ENCODE measurements at places on chromosomes 5 and 9.

DNA sequence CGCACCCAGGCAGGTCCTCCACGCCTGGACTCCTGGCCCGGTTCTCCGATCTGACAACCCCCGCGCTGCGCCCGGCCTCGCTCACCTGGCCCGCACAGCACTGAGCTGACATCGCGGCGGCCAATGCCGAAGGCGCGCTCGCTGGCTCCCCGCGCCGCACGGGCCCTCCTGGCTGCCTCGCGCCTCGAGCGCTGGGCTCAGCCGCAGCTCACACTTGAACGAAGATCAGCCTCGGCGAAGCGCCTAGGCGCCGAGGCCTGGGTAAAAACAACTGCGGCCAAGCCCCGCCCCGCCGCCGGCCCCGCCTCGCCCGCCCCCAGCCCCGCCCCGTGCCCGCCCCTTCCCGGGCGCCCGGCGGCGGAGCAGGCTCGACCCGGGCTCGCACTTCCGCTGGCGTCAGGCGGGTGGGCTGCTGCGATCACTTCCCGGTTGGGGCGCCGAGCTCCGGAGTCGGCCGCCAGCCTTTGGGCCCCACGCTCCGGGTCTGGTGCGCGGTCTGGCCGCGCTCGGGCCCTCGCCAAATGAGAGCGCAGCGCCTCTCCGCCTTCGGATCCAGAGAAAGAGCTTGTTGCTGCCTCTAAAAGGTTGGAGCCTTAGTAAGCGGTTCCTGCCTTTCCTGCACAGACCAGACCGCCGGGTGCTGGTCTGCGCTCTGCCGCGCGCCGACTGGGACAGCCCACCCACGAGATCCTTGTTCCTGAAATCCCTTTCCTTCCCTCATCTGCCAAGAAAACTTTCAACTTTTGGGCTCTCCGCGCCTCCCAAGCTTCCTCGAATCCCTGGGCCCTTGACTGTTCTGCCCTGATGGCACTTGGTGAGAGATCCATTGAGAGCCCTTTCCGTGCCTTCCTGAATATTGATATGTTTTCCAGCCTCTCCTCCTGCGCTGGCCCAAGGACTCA, at the start of gene SERINC5:
TSS of gene SERINC5 (minus strand) at position 238 of the 902 bp plus-strand sequence. CDS start at position 112, 126 bp downstream.
- DNase-seq = peak; percentile 90

DNA sequence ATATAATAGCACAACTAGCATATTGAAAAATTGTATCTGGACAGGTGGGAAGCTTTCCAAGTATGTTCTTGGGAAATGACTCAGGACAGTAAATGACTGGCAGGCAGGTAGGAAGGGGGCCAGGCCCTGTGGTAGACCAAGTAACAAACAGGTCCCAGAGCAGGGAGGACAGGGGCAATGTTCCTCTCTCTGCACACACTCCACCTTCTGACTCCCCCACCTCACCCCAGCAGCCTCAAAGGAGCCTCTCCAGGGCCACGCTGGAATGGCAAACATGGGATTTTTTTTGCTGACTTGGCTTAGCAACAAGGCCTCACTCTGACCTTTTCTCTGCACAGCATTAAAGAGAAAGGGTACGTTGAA, 31.1 kb upstream of the IQGAP2 start:
- DNase-seq = no peak

DNA sequence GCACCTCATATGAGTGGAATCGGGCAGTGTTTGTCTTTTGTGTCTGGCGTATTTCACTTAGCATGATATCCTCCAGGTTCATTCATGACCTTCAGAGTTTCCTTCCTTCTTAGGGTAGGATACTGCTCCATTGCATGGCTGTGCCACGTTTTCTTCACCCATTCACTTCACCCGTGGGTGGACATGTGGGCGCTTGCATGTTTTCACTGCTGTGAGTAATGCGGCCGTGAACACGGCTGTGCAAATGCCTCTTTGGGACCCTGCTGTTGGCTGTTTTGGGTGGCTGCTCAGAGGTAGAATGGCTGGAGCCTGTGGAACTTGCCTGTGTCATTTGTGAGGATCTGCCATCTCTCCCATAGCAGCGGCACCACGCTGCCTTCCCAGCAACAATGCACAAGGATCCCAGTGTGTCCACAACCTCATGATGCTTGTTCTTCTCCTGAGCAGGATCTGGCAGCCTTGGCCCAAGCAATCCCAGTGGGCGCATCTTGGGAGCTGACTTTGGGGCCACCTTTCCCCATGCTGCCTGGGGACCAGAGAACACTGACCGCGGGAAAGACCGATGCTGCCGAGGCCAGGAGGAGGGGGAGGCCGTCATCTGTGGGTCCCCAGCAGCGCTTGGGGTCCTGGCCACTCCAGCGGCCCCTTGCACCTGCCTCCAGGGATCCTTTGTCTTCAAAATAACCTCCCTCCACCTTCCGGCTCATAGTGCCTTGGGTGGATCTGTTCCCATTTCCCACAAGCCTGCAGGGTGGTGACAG, 2.3 kb upstream of the SCGB3A1 start:
- DNase-seq = no peak

- no peak for DNase-seq
Measured at GRCh38 chr5:160311491-160312133, 752 bp downstream of the CCNJL start.

DNA sequence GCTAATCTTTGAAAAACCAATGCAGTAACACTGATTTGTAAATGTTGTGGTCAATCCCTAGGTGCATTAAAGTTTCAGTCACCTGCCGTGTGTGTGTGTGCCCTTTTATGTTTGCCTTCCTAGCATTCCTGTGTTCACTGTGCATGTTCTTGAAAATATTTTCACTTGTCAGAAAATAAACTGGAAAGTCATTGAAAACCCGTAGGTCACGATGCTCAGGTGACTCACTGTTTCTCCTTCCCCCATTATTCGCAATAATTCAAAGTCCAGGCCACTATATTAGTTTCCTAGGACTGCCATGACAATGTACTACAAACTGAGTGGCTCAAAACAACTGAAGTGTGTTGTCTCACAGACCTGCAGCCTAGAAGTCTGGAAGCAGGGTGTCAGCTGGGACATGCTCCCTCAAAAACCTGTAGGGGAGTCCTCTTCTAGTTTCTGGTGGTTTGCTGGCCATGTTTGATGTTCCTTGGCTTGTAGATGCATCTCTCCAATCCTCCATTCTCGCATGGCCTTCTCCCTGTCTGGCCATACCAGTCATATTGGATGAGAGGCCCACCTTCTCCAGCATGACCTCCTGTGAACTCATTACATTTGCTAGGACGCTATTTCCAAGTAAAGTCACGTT, 29.3 kb downstream of the MARVELD2 start:
- DNase-seq = no peak

DNA sequence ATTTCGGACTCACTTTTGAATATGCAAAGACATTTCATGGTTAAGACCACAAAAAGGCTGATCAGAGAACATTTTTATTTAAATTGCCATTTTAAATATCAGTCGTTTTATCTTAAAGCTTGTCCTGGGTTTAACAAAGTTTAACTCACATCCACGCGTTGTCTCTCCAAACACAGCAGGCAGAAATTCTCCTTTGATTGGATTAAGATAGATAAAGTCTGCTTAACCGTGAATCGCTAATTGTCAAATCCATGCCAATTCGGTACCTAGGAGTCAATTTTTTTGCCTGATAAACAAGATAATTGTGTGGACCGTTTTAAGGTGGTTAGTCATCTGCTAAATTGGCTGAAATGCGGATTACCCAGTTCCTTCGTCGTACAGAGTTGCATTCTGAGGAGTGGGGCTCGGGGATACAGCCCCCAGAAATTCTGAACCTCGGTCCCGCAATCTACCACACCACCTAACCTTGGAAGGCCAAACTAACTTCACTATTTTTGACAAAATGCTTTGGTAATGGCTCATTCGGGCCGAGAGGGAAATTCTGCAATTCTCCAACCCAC, 665 bp upstream of the BTF3 start:
- no peak for DNase-seq

- no peak for DNase-seq
Measured at GRCh38 chr5:143793249-143793648, 18.7 kb upstream of the HMHB1 start.

GRCh38 chr5:159514229-159514810, 184.0 kb upstream of the IL12B start:
- no peak for DNase-seq

DNA sequence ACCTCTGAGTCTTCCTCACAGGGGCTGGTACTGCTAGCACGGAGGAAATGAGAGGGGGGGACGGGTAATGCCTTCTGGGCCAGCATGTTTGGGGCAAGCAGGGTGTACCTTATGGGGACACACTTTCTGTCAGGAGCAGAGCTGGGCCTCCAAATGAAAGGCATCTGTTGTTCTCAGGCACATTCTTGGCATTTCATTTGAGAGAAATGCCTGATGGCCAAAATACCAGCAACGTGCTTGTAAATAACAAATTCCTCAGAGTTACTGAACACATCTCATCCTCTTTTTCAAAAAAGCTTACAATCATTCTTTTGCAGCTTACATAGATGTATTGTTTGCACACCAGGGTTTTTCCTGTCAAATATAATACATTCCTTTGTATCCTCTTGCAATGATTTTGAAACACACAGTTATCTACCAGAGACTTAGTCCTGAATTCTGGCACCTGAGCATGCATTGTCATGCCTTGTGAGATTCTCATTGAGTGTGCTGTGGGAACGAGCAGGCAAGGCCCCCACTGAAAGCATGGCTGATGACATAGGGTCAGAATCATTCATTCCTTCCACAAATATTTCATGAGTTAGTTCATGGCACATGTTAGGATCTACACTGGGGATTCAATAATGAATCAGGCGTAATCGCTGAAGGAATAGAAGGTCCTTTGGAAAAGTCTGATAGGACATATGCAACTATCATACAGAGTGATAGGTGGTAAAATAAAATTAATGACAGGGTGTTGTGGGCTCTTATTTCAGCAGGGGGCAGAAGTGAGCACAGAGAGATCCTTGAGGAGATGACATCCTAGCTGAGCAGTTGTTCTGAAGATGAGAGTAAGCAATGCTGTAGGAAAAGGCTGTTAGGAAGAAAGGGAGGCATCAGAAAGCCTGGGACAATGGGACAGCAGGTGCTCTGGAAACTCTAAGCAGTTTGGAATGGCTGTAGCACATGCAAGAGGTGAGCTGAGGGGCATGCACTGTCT, 260.9 kb upstream of the TUT7 start:
- DNase-seq = no peak

DNA sequence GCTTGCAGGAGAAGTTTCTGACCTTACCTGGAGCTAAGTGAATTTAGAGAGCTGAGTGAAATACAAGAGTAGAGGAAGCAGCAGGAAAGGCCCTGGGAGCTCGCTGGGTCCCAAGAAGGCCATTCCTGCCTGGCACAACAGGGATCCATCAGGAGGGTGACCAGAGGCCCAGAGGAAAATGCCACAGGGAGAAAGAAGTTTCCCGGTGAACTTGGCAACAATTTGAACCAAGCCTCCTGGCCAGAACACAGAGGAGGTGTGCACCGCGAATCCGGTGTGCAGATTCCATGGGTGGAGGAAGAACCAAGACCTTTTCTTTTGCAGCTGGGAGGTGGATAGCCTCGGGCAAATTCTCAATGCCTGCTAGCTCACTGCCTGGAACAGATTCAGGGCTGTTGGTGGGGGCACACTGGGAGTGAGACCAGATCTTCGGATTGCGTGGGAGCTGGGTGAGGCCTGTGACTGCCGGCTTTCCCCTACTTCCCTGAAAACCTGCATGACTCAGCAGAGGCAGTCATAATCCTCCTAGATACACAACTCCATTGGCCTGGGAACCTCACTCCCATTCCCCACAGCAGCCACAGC, 1850.9 kb upstream of the NUDT12 start:
- no peak for DNase-seq

DNA sequence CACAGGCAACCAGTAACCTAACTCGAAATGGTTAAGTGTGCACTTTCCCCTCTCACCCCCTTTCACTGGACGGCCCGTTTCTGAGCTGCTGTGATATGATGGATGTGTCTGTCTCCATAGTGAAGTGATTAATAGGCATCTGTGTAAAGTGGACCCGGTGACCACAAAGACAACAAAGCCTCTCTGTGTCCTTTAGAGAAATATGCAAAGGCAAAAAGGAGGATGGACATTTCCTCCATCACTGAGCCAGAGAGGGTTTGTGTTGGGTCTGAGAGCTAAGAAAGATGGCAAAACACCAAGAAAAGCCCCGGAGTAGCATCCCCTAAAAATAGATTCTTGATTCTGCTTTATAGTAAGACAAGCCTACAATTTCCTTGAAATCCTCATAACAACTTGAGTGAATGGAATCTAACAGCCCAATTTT, 120.6 kb downstream of the SEMA6A start:
- no peak for DNase-seq

- no peak for DNase-seq
Measured at GRCh38 chr5:87076931-87077330, 190.8 kb upstream of the RASA1 start.

DNA sequence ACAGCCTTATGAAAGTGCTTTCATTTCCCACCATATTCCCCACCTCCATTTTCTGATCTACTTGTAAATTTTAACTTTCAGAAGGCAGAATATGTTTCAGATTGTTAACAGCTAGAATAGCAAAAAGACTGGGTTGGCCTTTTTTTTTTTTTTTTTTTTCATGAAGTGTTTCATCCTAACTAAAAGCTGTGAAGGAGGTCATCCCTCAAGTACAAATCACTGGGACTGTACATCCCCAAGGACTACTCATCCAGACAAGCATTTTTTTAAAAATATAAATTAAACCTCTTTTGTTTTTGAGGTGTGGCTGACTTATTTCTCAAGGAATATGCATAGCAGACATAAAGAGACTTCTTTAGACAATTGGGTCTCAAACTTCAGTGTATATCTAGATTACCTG, 542.1 kb upstream of the TUSC1 start:
- no peak for DNase-seq

- no peak for DNase-seq
Measured at GRCh38 chr5:75190227-75190626, 46.5 kb downstream of the ANKRD31 start.

Measured in KG1 (cell line).